ENCODE measurements at places on chromosomes 3 and 15.

- no peak for DNase-seq
These were observed 21.6 kb downstream of the CCDC80 start for GRCh38 chr3:112619295-112619694.

- DNase-seq, result no peak
These were observed 52.6 kb downstream of the CNTN3 start for GRCh38 chr3:74561881-74562280.

DNA sequence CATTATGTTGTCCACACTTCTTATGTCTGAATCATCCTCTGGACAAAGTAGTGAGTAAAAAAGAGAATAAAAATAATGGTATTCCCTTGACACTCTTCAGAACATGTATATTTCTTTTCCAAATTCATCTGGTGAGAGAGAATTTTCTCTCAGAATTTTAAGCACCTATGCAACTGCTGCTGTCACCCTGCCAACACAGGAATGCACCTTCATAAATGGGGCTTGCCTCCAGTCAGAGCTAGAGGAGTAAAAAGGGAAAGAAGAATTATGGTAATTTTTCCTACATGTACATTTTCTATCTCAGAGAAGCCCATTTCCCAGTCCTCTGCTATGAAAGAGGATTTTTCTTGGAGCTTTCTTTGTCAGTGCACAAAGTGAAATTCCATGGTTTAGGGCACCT is 92.2 kb upstream of the ALCAM start:
- no peak for DNase-seq

GRCh38 chr15:70947351-70948335 is 55.0 kb downstream of the LRRC49 start:
- DNase-seq, result no peak

DNA sequence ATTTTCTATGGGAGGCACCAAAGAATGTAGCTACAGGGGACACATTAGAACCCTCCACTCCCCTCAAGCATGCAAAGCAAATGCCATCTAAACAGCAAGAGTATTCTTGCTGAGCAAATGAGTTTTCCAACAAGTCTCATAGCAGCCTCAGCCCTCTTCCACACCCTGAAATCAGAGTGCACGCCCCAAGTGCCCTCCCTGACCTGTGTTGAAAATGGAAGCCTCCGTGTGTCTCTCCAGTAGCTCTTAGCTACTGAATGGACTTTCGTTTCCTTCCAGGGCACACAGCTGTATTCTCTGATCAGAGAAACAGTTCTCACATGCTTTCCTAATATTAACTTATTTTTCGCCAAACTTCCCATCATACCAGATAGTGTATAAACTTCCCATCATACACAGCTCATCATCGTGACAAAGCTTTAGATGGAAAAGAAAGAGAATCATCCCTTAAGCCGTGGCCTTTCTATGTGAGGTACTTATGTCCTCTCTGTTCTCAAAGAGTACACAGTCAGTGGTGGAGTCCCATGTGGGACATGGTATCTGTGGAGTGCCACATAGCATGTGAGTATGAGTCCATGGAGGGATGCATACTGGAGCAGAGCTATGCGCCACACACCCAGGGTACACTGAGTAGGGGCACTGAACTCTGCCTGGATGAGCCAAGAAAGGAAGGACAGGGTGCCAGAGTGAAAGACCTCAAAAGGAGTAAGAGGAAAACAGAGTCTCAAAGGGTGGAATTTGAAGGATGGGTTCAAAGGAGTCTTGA is 434.5 kb downstream of the MCTP2 start:
- no peak for DNase-seq

GRCh38 chr15:26028086-26028740 is 165.1 kb upstream of the ATP10A start:
- no peak for DNase-seq

DNA sequence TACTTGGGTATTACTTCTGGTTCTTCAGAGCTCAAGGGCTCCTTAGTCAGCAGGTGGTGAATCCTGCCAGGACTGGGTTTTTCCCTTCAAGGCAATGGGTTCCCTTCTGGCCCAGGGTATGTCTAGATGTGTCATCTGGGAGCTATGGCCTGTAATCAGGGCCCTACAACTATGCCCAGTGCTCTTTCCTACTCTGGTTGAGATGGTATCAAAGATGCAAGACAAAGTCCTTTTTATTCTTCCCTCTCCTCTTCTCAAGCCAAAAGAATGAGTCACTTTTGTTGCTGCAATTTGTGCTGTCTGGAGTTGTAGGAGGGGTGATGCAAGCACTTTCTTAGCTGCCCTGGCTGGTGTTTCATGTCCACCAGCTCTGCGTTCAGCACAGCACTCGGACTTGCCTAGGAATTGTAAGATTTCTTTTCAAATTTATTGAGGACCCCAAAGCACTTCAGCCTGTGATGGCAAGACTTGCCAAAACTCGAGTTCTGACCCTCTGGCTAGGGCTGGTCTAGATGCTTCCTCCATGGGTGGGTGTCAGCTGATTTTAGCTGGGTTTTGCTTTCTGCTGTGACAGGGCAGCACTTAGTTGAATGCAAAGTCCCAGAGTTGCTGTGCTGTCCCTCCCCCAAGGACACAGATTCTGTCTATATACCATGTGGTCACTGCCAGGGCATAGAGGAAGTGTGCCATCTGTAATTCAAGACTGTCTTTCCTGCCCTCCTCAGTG is 129.2 kb upstream of the CBLB start:
- no peak for DNase-seq

GRCh38 chr3:127761441-127761801 is 60.9 kb downstream of the MGLL start:
- no peak for DNase-seq

DNA sequence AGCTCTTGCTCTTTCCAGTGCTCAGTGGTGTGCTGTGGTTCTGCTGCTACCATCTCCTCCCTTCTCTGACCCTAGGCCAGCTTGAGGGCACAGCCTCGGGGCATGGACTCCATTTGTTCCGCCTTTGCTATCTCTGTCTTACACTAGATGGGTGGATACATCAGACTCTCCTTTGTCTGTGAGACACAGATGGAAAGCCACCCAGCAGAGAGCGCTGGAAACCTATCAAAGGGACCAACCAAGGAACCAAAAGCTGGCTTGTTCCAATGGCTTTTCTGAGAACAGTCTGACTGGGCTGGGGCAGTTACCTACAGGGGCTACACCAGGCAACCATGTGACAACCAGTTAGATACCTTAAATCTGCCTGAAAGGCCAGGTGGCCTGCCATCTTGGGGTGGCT is 63.8 kb downstream of the NPTN start:
- no peak for DNase-seq

GRCh38 chr3:2920103-2920502 is 190.1 kb downstream of the IL5RA start:
- no peak for DNase-seq

DNA sequence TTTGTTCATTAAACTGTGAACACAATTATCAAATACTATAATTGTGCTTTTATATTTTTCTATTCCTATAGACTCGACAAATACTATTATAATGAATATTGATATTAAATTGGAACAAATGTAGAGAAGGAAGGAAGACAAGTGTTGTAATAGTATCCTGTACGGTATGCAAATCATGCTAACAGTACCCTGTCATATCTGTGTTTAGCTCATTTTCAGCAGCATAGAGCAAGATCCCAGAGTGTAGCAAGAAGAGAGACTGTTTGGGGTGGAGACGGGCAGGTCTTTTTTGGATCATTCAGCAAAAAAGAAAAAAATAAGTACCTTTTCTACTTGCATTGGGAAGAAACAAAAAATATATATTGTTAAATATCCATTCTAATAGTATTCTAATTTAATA is 224.1 kb downstream of the TPRG1 start:
- DNase-seq, result no peak

GRCh38 chr3:195806916-195807231 is 4.9 kb downstream of the MUC4 start:
- DNase-seq, result no peak

DNA sequence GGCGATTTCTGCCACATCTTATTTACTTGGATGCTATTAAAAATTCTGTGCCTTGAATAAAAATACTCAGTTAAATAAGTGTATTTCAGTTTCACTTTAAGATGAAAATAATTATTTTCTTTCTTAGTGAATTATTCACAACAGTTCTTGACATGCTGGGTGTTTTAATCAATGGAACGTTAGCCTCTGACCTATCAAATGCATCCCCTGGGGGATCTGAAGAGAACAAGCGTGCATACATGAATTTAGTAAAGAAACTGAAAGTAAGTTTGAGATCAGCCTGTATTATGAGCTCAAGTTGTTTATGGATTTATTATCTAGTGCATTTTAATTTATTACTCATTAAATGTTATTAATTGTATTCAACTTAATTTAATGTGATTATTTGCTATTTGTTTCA is 597 bp downstream of the P2RY12 start:
- DNase-seq, result no peak

- DNase-seq, result no peak
These were observed 5.3 kb downstream of the CHST2 start for GRCh38 chr3:143124601-143125520.

GRCh38 chr3:11591002-11591355 is 52.7 kb downstream of the VGLL4 start:
- DNase-seq, result no peak

DNA sequence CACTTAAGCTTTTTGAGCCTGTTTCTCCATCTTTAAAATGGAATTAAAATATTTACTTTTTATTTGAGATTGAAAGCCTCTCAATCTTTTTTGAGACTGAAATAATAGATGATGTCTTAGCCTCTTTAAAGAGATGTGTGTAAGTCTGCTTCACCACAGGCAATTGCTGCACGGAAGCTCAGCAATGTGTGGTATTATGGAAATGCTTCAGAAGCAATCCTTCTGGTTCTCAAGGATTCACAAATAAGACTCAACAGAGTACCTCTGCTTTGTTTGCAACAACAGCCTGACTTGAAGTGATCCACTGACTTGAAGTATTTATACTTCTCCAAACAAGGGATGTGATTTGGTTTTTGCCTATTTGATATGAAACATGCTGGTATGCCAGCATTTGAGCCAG is 332.0 kb upstream of the RASGRP1 start:
- no peak for DNase-seq

GRCh38 chr3:3296979-3297381 is 117.5 kb upstream of the CRBN start:
- no peak for DNase-seq

GRCh38 chr3:182909318-182910040 is 70.9 kb downstream of the DCUN1D1 start:
- DNase-seq, result no peak

GRCh38 chr3:132164469-132165092 is 129.8 kb upstream of the CPNE4 start:
- DNase-seq, result no peak

- no peak for DNase-seq
These were observed 302.8 kb downstream of the NLGN1 start for GRCh38 chr3:173700336-173700735.

DNA sequence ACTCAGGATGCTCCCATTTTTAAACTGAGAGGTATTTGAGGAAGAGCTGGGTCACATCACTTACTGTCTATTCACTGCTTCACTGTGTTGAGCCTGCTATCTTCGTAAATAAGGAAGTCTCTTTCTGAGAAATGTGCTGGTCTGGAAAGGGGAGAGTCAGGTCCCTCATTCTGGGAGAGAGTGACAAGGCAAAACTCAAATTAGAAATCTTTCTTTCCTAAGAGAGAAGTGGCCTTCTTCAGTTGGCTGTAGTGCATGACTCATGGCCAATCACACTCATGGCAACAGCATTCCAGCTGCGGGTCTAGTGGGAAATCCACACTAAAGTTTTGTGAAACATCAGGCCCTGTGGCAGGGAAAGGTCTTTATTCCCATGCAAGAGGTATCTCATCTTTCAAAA is 11.5 kb upstream of the TIMP4 start:
- no peak for DNase-seq

- no peak for DNase-seq
These were observed 84.5 kb upstream of the NTRK3 start for GRCh38 chr15:88341006-88341405.

GRCh38 chr15:40106203-40107161 is 2.2 kb downstream of the BMF start:
- no peak for DNase-seq

DNA sequence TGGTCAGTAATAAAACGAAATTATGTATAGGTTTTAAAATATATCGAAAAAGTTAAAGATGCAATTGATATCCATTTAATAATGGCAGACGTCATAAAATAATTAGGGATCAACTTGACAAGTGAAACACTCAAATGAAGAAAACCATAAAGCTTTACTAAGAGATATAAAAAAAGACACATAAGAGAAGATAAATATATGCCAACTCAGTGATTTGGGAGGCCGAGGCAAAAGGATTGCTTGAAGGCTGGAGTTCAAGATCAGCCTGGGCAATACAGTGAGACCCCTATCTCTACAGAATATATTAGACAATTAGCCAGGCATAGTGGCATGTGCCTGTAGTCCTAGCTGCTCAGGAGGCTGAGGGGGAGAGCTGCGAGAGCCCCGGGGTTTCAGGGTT is 190.5 kb downstream of the SV2B start:
- no peak for DNase-seq

DNA sequence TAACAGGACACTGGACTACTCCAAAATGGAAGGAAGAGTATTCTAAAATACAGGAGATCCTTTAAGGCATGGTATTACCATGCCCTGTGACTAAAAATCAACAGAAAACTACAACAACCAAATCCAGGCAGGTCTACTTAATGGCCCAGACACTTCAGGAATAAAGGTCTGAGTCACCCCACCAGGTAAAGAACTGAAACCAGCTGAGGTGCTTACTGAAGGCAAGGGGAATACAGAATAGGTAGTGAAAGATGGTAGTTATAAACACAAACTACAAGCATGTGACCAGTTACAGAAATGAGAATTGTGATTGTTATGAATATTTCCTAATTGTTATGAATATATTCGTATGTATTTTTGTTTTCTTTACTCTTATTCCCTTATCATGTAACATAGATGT is 13.4 kb downstream of the IFT57 start:
- DNase-seq, result no peak

DNA sequence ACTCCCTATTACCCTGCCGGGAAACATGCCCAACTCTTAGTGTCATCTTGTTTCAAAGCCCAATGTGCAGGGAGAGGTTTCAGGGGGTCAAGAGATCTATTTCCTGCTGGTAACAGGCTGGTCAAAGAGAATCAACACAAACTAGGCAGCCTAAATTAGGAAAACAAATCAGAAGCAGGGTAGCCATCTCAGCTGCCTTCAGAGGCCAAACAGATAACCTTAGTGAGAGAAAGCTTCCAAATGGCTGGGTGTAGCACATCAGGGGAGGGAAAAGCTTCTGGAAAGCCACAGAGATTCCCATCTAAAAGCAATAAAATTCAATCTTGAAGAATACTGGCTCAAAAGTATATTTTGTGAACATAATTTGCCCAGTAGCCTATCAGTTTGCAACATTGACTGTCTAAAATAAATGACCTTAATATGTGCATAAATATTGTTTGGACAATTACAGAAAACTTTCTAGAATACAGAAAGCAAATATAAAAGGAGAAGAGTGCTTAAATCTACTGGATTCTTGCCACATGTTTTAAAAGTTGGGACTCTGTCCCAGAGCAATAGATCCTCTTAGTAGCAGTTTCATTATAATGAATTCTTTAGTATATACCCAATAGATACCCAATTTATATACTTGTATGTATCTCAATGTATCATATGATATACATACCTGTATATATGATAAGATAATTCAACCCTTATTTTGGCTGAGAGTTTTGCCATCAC is 371.9 kb upstream of the RARB start:
- no peak for DNase-seq
